ENCODE measurements at places on chromosomes 7 and 10.

DNA sequence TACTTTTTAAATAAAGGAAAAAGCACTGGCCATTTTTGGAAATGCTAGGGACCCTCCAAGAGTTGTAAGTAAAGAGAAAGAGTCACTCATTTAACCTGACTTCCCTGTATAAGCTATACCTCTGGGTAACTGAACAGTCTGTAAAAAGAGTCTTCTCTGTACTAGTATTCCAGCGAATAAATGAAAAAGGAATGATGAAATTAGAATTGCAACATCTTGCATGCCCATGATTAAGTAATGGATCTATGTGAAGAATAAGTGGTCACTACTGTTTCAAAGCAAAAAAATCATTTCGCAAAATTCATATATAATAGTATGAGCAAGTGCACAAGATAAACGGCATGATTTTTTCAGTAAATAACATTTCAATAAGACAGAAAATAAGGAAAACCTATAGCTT is 116.8 kb downstream of the ZFAND4 start:
- DNase-seq = no peak

GRCh38 chr10:88004451-88004850 is 141.0 kb downstream of the PTEN start:
- DNase-seq = no peak

DNA sequence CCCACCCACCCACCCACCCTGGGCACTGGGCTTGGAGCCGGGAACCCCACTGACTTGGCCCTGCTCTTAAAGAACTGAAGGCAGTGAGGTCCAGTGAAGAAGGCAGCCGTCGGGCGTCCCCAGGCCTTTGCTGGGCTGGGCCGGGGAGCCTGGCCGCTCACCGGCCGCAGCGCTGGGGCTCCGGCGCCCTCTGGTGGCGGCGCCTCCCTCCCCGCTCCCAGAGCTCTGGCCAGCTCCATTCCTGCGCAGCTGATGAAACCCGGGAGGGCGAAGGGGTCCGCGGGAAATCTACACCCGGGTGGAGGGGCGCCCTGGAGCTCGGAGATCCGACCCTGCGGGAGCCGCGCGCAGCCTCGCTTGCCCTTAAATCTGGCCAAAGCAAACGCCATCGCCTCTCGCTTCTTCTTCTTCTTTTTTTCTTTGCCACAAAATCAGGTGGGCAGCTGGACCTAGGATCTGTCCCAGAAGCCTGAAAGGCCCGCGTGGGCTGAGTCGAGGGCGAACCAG is 1.7 kb upstream of the CXCL12 start:
- peak; percentile 80 for DNase-seq

DNA sequence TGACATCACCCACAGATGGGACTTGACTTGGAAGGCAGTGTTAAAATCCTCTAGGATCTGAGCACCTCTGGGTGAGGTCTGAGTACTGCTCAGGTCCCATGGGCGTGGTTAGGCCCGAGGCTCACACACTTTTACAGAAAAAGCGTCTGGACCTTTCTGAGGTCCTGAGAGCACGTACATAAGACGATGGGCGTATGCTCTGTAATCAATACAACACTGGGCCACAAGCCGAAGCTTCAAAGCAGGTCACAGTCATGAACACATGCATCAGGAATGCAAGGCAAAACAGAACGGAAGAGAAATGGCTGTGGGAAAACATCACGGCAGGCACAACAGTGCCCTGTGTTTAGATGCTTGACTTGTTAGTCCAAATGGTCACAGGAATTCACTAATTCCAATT is 112.2 kb downstream of the LARP4B start:
- no peak for DNase-seq

GRCh38 chr10:107280293-107280692 is 115.8 kb upstream of the SORCS1 start:
- DNase-seq = no peak

DNA sequence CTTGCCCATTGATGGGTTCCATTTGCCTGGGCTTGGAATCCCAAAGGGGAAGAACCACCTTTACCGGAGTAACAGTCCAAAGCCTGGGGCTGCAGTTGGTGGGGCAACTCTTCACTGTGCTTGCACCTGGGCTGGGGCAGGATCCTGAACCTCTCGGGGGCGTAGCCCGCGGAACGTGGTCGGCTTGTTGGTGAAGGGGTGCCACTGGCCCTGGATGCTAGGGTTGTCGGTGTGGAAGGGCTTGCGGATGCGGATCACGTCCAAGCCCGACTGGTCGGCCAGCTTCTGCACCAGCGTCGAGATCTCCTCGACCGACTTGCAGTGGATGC is 710 bp downstream of the MRPL43 start:
- DNase-seq = no peak

DNA sequence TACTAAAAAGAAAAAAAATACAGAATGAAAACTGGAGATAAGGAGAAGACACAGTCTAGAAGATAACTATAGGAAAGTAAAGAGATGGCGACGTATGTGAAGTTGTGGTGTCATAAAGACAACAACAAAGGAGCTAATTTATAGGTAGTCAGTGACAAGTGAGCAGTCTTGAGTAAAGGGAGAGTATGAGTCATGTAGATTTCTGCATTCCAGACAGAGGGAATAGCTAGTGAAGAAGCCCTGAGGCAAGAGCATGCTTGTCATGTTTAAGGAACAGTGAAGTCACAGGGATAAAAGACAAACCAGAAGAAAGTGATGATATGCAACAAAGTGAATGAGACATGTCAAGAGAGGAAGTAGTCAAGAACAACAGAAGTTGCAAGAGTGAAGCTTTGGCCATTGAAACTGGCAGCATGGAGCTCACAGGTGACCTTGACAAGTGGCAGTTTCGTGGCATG is 2.3 kb upstream of the MIOS start:
- DNase-seq = no peak

DNA sequence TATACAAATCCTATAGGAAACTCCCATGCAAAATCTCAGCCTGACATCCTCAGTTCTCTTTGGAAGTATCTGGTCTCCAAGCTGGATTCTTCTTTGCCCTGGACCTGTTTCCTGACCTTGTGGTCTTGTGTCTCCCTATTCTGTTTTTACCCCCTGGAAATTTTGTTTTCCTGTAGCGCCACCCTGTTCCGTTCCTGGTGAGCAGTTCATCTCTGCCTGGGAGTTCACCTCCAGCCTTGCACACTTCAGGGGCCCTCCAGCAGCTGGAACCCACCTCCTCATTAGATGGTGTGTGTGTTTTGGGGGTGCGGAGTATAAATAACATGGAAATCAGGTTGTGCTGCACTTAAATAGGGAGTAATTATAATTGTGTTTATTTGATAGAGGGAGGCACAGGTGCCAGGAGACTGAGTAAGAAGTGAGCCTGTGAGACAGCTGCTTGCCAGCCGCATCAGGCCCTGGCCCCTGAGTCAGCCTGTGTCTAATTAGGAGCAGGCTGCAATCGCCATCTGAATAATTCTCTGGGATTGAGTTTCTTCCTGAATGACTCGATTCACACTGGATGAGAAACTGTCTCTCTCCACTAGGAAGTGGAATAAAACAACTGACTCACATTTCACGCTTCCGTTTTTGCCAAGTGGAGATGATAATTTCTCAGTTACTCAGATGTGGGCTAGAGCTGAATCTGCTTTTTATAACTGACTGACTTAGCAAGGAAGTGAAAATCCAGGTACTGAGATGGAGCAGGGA is 69.4 kb upstream of the HECTD2 start:
- DNase-seq = no peak

GRCh38 chr7:76505168-76506080 is 4.9 kb upstream of the UPK3B start:
- no peak for DNase-seq

GRCh38 chr10:3882855-3883254 is 97.8 kb upstream of the KLF6 start:
- DNase-seq = no peak

GRCh38 chr10:100968062-100968736 is 1.1 kb upstream of the SEMA4G start:
- DNase-seq = no peak

DNA sequence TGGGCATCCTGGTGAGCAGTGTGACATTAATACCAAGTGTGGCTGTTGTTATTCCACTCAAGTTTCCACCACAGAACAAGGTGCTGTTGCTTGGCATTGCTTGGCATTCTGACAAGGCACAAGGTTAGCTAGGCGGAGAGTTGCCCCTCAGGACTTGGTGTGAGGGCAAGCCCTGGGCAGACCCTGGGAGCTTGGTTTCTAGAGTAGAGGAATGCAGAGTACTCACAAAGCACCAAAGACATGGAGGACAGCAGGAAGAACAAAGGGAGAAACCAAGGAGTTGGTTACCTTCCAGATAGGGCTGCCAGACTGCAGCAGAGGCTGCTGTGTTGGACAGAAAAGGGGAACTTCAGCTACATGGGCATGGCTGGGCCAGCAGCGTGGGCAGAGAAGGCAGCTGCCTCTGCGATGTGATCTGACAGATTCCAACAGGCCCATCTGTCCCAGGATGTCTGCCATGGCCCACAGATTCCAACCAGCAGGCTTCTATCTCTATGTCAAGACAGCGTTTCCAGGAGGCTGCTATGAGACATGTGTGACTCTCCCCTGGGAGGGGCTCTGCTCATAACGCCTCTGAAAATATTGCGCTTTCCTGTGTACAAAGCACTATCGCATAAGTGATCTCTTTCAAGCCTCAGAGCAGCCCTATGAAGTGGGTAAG is 1.8 kb downstream of the GOLGA7B start:
- DNase-seq = no peak

DNA sequence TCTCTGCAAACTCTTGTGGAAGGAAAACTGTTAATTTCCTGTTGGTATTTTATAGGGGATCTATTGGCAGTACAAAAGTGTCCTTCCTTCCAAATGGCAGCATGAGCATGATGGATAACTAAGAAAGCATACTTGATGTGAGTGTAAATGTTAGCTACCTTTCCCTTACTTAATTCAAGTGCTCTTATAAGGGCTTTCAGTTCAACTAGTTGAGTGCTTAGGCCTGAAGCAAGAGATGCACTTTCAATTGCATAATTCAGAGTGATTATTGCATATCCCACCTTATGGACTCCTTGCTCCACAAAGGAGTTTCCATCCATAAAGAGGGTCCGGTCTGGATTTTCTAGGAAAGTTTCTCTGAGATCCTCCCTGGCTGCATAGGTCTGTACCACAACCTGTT is 56.3 kb upstream of the CYP2C8 start:
- no peak for DNase-seq

DNA sequence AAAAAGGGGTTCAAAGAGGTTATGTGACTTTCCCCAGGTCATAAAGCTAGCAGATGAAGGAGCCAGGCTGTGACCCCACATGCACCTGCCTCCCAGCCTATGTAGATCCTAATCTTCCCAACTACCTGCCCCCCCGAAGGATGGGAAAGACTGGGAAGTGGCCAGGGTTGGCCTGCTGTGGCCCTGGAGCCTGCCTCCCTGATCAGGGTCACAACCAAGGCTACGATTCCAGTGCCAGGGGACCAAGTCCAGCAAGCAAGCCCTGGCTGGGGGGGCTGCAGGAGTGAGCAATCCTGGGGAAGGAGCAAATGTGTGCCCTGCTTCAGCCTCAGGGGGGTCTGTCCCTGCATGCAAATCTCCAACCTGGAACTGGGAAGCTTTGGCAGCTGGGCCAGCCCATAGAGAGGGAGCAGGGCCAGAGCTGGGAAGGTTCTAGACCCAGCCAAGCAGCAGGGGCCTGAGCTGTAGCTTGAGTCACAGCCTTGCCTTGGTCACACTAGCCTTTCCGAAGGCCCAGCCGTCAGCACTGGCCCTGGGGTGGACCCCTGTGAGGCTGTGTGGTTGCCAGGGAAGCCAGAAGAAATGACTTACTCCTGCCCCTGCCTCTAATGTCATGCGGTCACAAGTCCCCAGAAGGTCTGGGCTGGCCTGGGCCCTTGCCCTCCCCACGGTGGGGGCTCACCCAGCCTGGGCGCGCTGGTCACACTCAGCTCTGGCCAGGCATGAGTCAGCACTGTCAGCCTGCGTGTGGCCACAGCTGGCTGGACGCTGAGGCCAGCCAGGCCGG is 96.4 kb upstream of the ZMIZ1 start:
- peak; percentile 51 for DNase-seq

DNA sequence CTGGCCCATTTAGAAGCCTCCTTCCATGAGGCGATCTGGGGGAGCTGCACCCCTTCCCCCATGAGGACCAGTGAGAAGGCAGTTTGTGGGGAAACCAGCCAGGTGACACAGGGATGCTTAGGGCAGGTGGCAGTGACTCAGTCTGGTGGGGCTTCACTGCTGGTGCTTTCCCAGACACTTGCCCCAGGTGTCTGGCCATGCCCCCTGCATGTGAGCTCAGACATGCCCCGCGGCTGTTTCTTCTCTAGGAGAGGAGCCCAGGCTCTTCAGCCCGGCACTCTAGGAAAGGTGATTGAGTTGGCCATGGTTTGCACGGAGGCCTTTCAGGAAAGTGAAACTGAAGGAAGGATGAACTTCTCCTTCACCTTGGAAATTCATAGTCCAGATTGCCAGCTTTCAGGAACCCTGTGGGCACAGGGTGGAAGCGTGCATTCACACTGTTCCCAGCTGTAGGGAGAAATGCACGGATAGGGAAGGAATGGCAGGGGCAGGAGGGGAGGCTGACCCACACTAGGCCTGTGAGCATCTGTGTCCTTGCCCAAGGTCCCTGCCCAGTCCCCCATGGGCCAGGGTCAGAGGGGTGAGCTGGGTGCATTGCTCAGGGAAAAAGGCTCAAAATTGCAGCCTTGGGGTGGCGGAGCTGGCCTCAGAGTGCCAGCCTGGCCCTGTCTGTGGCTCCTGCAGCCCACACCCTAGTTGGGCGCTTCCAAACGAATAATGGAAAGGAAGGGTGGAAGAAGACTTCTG is 359.1 kb downstream of the GLRX3 start:
- DNase-seq = no peak
